ENCODE measurements at places on chromosomes 16 and 17. TPM values are rescaled to one million over a fixed set of nuclear protein-coding genes. Genes with fewer than 3 reads are reported as not detected.
A peak's percentile ranks its signal among the peaks of the same experiment; 100 is the strongest.

DNA sequence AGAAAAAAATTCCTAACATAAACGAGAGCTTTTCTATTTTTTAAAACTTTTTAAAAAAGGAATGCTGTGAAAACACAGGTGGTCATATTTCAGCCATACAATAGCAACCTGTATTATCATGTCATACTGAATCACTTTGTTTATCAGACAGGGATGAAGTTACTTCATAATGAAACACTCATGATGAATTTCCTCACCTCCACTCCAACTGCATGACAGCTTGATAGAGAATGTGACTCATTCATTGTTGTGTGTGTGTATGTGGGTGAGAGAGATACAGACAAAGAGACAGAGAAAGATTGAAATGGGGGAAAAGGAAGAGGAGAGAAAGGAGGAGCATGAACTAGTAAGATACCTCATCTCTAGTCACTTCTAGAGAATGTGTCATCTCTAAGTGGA, 109.0 kb downstream of the SYCE1L start:
- no peak for DNase-seq

GRCh38 chr16:71421911-71422310, 19.9 kb downstream of the TLE7 start:
- no peak for DNase-seq

GRCh38 chr16:13643412-13643811, 276.5 kb upstream of the ERCC4 start:
- DNase-seq, result no peak

DNA sequence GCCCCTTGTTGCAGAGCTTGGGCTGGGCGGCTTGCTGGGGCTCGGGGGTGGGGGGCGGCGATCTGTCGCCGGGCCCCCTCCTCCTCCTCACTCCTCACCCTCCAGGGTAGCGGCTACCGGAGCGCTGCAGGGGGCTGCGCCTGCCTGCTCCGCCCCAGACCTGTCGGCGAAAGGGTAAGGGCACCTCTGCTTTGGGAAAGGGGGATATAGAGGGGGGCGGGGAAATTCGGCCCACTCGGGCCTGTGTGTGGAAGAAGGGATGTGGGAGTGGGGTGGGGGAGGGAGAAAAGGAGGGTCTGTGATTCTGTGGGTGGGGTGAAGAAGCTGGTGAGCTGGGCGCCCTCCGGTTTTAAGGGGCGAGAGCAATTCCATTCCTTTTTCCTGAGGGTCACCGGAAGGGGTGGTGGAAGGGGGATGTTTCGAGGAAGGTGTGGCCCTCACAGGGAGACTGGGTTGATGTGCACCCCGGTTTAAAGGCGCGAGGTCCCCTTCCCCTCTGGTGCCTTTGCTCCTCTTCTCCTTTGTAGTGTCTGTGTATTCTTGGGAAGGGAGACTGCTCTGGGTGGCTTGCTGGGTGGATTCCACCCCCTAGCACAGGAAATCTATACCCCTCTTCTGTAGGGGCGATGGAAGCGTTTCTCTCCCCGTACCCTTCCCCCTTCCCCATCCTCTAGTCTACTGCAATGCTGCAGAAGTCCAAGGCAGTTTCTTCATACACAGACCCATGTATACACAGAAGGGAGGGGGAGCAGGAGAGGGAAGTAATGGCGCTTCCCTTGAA, 878 bp downstream of the TAOK1 start:
- DNase-seq, result no peak

The SULT1A1 gene
- total RNA-seq, result 30.9 TPM

DNA sequence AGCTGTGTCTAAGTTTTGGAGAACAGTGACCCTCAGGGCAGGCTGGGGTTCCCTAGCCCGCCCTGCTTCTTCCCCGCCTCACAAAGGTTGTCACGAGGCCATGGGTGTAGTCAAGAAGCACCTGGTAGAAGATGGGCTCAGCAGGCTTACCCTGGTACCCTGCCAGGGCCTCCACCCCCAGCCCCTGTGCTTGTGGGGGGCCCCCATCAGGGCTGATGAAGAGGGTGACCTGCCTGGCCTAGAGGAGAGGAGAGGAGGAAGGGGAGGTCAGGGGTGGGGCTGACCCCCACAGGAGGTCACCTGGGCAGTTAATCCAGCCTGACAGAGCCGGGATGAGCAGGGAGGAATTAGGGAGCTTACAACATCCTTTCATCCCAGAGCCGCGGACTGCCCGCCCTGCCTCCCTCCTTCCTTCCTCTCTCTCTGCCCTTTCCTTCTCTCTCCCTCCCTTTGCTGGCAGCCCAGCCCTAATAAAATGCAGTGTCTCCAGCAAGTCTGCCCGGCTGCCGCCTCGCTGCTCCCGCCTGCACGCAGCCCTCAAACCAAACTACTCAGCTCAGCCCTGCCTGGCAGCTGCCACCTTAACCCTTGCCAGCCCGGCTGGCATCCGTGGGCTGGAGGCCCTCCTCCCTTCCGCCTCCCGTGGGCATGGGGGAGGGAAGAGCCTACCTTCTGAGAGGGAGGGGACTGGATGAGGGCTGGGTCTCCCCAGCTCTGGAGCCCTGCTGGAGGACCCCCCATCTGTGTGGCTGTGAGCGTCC, 7.2 kb downstream of the DLX3 start:
- DNase-seq, result no peak

The TBC1D3C gene
- total RNA-seq, result not detected

DNA sequence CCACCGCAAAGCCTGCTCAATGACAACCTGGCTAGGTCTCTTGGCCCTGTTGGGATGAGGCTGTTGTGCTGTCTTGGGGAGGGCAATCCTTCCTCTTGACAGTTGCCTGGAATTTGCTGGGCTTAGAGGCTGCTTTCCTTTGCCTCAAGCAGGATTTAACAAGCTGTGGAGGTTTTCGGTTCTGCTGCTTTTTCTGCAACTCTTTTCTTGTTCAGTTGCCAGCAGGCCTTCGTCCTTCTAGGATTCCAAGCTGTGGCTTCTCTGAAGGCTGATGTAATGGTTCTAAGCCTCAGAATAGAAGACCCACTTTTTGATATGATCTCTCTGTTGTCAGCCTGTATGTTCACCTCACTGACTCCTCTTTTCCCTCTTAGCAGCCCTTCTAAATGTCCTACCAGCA, 149.5 kb upstream of the HS3ST4 start:
- DNase-seq, result no peak

- DNase-seq, result no peak
These were observed 22.9 kb downstream of the CHCT1 start for GRCh38 chr17:60445144-60445543.

DNA sequence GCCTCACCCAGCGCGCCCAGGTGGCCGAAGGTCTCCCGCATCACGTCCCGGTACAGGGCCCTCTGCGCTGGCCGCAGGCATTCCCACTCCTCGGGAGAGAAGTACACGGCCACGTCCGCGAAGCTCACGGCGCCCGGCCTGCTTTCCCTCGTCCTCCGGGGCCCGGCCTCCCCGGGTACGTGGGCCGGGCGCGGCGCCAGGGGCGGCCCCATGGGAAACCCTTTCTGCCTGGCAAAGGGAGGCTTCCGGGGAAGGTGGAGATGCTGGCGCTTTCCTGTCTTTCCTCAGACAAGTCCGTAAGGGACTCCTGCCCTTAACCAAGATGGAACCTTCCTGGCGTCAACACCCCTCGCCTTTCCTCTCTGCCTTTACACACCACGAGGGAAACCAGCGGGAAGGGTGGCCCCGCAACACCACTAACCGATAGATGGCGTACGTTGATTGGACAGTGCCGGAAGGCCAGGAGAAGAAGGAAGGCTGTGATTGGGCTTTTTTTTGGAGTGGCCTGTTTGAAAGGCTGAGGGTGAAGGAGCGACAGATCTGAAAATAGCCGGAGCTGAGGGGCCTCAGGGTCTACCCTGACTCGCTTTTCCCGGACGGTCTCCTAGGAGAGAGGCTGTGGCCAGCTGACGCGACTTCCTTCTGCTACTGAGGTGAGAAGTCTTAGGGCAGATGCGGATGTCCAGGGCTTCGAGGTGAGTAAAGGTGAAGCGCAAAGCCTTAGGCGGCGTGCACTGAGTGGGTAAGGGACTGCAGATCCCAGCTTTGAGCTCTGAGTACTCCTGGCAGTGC, at the start of gene ZNF785:
Gene ZNF785, minus strand, starts transcription at position 298 of the 792 bp plus-strand sequence. Its CDS starts 86 bp downstream, at position 212.
- peak; percentile 98 for DNase-seq

GRCh38 chr16:89094252-89094879, 714 bp downstream of the ACSF3 start:
- DNase-seq, result no peak

The CHST5 gene
- not detected for total RNA-seq

The NHLRC4 gene
- total RNA-seq, result 0.98 TPM

- DNase-seq, result no peak
These were observed 16.1 kb upstream of the GNA13 start for GRCh38 chr17:65072660-65073071.

DNA sequence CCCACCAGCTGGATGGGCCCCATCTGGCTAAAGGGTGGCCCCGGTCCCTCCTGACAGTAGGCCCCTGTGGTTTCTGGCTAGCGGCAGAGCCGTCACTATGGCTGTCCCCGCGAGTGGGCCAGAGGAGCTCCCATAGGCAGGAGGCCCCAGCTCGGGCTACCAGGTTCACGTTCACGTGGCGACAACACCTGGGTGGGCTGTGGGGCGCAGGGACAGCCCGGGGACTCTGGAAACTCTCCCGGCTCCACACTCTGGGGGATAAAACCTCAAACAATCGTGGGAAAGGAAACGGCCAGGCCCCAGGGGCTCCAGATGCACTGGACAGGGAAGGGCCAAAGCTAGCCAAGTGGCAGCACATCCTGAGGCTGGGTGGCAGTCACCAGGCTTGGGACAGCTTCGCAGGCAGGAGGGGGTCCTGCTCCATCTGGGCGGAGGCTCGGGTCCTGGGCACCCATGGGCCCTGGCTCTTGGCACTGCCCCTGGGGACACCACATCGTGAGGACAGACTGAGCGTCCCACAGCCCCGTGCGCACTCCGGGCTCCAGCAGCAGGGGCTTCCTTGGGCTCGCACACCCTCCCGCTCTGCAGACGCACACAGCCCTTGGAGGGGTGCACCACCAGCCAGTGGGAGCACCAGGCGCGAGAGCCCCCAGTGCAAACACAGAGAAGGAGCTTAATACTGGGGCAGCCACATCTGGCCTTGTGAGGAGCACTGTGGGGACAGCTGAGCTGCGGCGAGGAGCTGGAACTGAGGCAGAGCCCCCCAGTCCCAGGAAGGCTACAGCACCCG, 4.4 kb downstream of the RNF166 start:
- DNase-seq, result no peak

DNA sequence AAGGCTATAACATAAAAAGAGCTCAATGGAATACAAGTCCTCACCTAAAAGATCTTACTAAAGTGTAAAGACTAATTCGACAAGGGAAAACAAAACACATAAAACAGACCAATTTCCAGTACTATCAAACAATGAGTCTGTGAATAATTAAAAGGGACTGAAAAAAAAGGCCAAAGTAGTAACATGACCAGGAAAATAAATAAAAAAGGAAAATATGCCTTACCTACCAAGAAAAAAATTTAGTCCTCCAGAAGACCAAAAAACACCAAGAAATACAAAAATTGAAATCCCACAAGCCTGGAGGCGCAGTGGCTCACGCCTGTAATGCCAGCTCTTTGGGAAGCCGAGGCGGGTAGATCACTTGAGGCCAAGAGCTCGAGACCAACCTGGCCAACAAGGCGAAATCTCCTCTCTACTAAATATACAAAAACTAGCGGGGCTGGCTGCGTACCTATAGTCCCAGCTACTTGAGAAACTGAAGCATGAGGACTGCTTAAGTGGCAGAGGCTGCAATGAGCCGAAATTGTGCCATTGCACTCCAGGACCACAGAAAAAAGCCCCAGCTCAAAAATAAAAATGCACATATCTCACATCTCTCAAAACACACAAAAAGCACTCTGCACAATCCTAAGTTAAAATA, 60.8 kb downstream of the TEX14 start:
- DNase-seq, result no peak

DNA sequence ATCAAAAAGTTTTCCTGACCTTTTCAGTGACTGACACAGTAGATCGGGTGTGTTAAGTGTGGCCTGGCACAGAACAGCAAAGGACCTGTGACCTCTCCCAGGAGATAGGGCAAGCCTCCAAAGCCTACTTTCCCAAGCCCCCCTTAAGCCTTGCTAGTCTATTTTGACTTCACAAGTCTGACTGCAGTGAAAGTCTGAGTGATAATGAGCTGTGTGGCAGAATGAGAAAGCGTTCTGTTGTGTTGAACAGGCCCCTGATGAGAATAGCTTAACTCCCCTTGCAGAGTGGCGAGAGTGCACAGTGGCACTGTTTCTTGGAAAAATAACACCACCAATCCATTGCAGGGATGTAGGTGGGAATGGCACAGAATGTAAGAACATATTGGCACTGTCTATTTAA, 32.8 kb downstream of the MMD start:
- DNase-seq, result no peak

The TSPAN10 gene
- 0.84 TPM for total RNA-seq

GRCh38 chr16:580946-581498, 8.8 kb upstream of the RAB40C start:
- DNase-seq, result no peak

Measured in tibial nerve (tissue), 4 donors.